ENCODE measurements at places on chromosomes 7 and 10.
A peak's percentile ranks its signal among the peaks of the same experiment; 100 is the strongest.

DNA sequence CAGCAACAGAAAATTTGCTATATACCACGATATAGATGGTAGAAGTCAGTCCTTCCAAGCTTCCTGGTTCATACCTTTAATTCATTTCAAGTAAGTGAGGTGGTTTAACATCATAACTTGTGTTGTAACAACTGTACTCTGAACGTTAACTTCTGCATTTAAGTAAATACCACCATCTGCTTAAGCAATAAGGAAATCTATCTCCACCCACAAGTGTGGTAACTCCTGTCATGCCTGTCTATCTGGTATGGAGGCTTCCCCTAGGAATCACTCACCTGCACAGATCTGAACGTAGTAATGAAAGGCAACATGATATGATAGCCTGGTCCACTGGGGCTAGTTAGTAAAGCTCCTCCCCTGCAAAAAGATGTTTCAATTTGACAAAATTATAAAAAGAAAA, 2.3 kb downstream of the ERLIN1 start:
- DNase-seq, result no peak

DNA sequence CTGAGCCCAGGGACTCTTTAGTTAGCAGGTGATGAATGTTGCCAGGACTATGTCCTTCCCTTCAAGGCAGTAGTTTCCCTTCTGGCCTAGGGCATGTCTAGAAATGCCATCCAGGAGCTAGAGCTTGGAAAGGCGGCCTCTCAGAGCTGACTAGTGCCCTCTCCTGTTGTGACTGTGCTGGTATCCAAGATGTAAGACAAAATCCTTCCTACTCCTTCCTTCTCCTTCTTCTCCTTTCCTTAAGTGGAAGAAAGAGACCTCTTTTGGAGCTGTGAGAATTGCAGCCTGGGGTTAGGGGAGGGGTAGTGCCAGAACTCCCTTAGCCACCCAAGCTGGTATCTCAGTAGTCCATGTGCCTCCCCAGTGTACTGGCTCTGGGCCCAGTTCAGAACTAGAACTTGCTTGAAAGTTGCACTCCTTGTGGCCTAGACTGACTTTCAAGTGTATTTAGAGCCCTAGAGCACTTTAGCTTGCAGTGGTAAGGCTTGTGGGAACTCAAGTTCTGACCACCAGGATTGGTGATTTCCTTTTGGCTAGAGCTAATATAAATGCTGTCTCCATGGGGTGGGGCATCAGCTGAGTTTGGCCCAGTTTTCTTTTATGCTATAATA, 118.8 kb downstream of the NPSR1 start:
- no peak for DNase-seq

- DNase-seq, result peak; percentile 26
Measured at GRCh38 chr7:43669286-43670081, 59.8 kb downstream of the COA1 start.

DNA sequence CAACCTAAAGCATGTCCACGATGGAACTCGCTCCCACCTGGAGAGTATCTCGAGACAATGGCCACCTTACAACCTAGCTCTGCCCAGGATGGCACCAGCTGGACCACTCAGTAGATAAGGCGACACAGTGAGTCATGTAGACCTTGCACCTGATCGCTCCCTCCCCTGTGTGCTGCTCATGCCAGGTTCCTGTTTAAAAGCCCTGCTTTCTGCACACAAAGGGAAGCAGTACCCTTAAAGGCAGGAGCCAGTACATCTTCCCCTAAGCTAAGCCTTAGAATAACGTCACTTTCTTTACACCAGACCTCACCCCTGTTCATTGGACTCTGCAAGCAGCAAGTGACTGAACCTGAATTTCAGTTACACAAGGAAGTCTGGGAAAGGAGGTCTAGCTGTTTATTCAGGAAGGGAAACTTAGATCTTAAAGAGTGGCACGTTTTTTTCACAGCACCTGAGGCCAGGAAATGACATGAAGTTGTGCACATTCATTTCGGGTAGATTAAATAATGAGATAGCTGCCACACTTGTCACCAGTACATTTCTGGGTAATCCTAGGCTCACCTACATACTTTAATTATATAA, 117.9 kb downstream of the MTPAP start:
- DNase-seq, result no peak

DNA sequence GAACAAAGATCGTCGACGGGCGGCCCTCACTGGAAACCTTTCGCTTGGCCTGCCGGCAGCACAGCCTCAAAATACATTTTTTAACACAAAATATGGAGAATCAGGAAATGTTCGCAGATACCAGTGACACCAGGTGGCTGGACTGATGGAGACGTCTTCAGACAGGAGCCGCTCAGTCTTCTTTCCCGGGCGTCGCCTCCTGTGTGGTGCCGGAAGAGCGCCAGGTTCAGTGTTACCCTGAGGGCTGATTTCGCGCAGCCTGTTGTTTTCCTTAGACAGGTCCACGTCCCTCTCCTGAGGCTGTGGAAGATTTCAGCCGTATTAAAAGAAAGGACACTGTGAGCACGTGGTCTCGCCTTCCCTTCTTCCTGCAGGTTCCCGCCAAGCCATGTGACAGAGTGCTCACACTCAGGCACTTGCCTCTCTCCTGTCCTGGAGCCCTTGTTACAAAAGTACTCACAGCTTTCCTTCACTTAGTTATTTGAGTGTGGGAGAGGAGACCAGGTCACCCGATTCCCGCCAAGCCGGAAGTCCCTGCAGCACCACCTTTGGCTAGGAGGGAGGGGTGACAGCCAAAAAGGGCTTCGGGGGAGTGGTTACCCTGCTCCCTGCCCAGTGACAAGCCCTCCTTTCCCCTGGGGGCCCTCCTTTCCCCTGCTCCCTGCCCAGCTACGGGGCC, 21.7 kb upstream of the PWWP2B start:
- DNase-seq, result no peak

DNA sequence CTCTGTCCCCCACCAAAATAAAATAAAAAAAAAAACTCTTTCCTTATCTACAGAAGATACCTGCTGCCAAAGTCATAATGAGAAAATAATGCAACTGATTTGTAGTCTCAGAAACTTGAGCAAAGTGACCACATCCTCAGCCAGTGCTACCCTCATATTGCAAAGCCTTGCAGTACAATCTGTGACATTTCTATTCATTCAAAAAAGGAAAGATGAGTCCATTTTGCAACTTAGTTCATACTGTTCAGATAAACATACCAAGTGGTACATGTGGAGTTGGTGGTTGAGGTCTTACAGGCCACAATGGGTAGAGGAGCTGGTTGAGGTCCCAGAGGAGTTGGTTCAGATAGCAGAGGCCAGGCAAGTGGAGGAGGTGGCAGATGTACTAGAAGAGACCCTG, 6.5 kb upstream of the EIF5AL1 start:
- no peak for DNase-seq

- no peak for DNase-seq
Measured at GRCh38 chr7:48285373-48285772, 114.1 kb downstream of the ABCA13 start.

DNA sequence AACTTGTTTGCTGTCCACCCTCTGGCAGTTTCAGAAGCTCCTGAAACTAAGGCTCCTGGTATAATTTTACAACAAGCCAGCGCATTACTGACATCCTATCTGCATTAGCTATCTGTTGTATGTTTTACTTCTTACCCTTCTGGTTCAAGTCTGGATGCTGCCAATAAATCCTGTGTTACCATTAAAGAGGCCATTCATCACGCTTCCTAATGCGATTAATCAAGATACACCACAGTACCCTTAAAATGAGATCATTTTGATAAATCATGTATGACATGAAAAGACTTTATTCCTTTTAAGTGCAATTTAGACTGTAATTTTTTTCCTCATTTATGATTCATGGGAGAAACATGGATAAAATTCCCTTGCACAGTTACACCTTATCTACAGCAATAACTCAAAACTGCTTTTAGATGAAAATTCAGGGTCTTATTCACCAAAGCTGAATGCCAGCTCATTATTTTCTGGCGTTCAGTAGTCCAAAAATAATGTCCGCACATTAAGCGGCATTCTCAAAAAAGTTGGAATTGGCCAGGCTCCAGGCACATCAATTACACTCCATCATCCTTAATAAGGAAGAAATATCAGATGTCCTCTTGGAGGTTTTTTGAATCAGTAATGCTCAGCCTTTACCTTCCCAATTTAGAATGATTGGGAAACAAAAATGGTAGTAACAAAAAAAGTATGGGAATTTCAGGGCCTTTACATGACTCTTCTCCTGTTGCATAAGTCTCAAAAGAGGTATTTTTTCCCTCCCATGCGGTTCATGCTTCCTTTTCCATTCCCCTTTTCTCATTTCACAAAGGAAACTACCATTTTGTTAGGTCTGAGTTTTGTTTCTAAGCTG, 878.5 kb downstream of the LRMDA start:
- DNase-seq, result no peak

- no peak for DNase-seq
Measured at GRCh38 chr7:151010307-151011096, 13.8 kb downstream of the ATG9B start.

- no peak for DNase-seq
Measured at GRCh38 chr7:37365405-37365804, 83.3 kb downstream of the ELMO1 start.
